ENCODE measurements at places on chromosomes 13 and 19.

DNA sequence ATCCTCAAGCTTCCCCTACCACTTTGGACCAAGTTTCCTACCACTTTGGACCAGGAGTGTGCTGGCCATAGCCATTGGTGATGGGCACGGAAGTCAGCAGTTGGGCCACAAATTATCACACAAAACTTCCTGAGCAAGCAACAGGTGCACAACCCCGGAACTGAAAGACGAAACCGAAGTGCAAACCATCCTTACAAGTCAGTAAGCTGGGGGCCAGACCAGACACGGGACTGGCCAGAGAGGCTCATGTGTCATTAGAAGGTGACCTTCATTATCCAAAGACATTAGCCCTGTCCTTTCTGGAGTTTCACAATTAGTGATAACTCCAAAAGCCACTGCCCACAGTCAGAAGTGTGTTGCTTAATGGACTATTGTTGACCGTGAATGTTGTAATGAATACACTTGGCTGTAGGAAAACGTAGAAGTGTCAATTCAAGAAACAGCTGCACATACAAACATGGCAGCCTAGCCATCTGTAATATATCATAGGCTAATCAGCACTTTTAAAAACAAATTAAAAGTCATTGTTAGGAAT, 244.1 kb upstream of the IRS2 start:
- no peak for DNase-seq

GRCh38 chr19:40336601-40336900, 11.6 kb downstream of the C19orf47 start:
- no peak for DNase-seq

DNA sequence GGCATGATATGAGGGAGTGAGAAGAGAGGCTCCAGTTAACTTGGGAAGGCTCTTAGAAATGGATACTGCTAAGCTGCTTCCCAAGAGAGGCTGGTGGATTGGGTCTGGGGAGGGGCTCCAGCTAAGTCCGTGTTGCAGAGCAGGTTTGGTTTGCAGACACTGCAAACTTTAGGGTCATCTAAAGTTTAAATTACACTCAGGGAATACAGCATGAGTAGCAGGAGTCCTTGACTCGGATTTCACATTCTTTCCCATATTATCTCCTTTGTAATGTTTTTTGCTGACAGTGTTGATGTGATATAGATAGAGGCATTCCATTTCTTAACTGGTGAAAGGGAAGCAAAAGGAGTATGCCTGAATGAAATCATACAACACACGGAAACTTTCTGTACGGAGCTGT, 31.9 kb downstream of the SGCG start:
- no peak for DNase-seq

DNA sequence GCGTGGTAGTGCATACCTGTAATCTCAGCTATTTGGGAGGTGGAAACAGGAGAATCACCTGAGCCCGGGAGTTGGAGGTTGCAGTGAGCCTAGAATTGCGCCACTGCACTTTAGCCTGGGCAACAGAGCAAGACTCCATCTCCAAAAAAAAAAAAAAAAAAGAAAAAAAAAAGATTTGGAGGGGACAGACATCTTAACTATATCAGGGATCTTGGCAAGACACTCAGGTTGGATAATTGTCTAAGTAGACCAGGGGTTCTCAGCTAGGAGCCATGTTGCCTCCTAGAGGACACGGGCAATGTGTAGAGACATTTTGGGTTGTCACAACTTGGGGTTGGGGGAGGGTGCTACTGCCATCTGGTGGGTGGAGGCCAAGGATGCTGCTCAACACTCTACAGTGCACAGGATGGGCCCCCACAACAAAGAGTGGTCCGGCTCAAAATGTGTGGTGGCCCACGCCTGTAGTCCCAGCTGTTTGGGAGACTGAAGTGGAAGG, 1.9 kb upstream of the ZNF580 start:
- DNase-seq: peak; percentile 60

- DNase-seq: no peak
Measured at GRCh38 chr19:15307169-15307568, 25.2 kb downstream of the BRD4 start.

DNA sequence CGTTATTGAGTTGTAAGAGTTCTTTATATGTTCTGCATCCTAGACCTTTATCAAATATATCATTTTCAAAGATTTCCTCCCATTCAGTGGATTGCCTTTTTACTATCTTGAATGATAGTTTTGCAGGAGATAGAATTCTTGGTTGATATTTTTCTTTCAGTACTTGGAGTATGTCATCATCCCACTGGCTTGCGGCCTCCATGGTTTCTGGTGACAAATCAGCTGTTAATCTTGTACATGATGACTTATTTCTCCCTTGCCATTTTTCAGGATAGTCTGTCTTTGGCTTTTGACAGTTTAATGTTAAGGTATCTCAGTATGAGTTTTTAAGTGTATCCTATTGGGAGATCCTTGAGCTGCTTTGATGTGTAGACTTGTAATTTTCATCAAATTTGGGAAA, 8.5 kb downstream of the ZNF557 start:
- no peak for DNase-seq

DNA sequence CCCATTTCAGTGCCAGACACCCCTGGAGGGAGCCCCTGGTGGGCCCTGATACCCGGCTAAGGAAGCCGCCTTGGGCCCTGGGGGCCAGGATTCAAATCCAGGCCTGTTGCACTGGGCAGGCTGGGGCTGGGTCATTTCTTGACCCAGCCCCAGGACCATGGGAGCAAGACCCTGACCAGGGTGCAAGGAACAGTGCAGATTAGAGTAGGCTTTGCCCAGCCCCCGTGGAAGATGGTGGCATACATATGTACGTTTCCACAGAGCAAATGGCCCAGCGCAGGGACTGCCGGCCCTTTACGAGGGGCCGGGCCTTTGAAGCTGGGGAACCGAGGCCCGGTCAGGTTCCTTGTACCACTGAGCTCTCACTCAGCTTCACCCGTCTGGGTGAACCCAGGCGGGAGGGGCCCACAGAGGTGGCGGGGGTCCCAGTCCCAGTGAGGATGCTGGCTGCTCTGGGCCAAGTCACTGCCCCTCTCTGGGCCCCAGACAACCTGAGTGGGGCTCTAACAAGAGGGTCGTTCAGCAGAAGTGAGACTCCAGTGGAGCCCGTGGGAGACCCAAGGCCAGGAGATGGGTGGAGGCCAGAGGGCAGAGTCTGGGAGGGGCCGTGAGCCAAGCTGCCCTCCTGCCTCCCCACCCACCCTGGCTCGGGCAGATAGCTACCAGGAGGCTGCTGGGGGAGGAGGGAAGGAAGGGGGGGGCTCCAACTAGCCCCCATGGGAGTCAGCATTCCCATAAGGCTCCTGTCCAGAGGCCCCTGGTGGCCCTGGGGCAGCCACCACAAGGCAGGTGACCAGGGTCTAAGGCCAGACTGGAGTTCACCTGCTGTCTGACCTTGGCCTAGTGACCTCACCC, 2.7 kb downstream of the MKNK2 start:
- DNase-seq: no peak

DNA sequence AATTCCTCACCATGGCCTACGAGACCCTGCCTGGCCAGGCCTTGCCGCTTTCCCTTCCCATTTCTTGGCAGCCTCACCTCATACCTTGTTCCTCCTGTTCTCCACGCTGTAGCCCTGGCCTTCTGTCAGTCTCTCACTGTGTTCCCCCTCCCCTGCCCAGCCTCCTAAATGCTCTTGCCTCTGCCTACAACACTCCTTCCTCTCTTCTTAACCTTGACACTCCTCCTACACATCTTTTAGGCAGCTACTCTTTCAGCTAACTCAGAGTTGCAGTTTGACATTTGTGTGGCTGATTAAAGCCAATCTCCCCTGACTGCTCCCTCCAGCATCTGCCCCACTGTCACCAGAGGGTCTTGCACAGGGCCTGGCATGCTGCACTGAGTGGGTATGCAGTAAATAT, 150.8 kb downstream of the FLT1 start:
- no peak for DNase-seq

DNA sequence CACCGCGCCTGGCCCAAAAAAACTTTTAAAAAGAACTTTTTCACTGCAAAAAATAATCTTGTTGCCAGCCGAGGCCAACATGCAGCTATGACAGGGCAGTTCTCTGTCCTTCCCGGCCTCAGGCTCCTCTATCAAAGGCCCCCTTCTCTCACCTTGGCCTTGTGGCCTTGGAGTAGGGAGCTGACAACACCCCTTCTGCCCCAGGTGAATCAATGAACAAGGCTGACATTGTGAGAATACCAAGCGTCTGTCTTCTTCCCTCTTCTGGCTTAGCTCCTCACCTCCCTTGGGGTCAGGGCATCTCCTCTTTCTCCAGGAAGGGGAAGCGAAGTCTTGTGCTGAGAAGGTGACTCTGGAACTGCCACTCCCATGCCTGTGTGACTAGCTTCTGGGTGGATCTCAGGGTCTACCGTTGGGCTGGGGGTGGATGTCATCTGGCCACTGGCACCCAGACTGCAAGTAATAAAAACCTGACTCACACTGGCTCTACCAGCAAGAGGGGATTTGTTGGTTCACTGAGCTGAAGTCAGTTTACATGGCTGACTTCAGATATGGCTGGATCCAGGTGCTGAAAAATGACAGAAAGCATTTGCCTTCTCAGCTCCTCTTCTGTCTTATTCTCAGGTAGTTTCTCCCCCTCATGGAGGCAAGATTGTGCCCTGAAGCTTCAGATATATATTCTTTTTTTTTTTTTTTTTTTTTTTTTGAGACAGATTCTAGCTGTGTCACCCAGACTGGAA, 6.3 kb downstream of the C19orf38 start:
- no peak for DNase-seq

DNA sequence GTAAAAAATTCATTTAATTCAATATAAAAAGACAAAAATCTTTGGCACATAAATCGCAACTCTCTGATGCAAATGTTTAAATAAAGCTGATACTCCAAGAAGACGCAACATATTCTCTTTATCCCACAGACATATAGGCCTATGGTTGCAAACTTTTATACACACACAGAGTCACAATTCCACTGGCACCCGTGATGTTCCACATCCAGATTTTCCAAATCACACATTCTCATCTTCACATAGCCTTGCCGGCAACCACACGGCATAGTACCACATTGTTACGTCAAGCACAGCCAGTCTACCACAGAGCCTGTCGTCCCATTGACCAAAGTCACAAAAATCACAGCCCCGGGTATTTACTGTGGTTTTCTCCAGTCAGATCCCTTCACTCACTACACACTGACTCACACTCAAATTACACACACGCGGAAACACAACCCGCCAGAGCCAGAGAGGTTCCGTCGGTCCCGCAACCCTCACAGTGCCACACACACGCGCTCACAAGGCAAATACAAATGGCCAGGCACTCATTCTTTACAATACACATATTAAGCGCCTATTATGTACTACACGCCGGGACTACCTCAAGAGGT, 546 bp upstream of the ZNF546 start:
- no peak for DNase-seq

GRCh38 chr13:30841154-30841553, 64.9 kb upstream of the MEDAG start:
- DNase-seq: no peak

GRCh38 chr19:46944918-46945628, 74.6 kb upstream of the NPAS1 start:
- DNase-seq: no peak

DNA sequence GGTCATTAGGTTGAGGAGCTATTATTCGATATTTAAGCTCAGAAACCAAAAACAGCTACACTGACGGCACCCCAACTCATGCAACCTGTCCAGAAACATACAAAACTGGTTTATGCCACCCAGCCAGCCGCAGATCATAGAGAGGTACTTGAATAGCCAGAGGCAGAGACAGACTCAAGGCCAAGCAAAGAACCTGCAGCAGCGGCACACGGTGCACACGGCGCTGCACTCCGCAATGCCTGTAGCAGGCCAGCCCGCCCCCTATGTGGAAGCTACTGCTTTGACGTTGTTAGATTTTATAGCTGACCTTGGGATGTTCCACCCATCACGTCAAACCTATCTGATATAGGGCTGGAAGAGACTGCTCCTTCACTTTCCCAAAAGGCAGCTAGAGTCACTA, 11.9 kb upstream of the DHRS12 start:
- DNase-seq: no peak

DNA sequence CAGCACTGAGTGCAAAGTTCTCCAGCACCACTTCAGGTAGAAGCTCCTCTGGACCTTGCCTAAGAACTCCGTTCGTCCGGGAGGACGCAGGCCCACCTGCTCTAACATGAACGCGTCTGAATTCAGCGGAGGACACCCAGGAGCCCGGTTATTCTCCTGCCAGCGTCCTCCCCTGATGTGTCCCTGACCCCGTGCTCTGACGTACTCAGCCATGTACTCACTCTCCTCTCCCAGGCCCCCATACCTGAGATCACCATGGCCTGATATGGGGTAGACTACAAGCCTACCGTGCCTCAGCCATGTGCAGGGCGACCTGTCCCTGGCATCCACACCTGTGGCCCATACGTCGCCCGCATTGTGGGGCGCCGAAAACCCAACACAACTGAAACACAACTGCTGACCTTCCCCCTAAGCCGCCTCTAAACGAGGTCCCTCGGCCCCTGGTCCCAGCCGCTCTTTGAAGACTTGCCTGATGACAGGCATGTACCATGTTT, 744 bp upstream of the ZNF584 start:
- DNase-seq: no peak

- DNase-seq: no peak
Measured at GRCh38 chr19:46431824-46432223, 3.1 kb upstream of the PNMA8C start.

DNA sequence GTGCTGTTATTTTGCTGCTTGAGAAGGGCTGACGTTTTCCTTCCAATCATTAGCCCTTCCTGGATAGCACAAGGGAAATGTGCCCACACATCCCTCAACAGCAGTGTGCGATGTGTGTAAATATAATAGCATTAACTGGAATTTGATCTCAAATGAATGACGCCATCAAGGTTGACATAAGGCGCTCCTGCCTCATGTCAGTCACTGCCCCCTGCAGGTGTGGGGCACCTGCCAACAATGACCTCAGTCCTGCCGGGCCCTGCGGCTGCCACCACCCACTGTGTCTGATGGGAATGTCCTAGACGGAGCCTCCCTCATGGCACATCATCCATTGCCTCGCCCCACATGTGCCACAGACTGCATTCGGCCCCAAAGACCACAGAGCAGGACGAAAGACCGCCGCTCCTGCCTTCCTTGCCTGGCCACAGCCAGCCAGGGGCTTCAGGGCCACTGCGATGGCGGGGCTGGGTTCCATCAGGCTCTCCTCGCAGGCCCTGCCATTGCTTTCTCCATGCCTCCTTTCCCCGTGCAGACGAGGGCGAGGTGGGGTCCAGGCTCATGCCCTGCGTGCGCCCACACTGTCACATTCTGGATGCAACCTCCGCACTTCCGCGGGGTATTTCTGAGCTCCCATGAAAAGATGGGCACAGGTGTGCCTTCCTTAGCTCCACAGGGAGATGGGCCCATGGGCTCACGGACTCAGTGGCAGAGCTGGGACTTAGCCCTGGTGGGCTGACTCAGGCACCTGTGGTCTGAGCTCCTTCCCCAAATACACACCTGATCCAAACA, 146.7 kb downstream of the SOX1 start:
- DNase-seq: no peak

GRCh38 chr19:1407528-1408299, at the start of gene DAZAP1:
Gene DAZAP1 (plus strand): TSS chr19:1407586. CDS start chr19:1407774, 188 bp downstream.
- peak; percentile 48 for DNase-seq

GRCh38 chr13:85286081-85286480, 513.1 kb downstream of the SLITRK6 start:
- DNase-seq: no peak

All from stimulated activated CD4-positive, alpha-beta T cell treated with anti-CD3 and anti-CD28 coated beads, Interleukin-4, amount 100 ng/mL, for 4 hours (primary cell).